ENCODE measurements at places on chromosomes 7 and 10.

- DNase-seq = no peak
Observed at GRCh38 chr10:43407148-43407575, 1.8 kb downstream of the HNRNPF start.

GRCh38 chr7:5523052-5523711 is 99.5 kb upstream of the TNRC18 start:
- no peak for DNase-seq

DNA sequence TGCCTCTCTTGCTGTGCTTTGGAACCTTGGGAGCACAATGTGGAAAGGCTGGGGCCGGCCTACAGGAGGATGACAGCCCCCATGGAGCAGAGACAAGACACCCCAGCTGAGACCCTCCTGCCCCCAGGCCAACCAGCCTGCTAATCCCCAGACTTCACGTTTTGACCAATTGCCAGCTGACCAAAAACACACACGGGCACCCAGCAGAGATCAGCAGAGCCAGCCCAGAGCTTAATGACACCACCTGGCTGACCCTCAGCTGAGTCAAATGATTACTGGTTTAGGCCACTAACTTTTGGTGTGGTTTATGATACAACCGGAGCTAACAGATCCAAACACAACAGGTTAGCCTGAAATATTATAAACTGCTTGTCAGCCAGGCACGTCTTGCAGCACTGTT is 111.2 kb upstream of the KIF5B start:
- DNase-seq = no peak

DNA sequence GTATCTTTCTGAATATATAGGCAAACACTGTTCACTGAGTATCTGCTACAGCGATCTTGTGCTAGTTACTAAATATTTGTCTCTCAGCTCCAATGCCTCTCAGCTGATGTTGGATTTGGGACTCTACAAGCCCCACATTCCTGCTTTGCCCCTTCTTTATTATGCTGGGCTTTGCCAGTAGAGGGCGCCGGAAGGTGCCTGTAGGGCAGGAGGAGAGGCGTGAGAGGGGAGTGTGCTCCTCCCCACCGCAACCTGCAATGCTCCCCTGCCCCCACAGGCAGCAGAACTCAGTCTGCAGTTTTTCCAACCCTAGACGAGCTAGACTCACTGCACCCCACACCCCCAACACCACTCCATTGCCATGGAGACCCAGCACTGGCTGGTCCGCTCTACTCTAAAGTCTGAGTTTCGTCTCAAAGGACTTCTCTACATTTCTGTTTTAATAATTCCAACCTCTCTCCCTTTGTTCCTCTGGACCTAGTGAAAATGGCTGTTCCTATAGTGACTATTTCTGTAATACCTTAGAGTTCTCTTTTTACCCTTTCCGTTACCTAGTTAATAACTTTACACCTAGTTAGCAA is 337.6 kb downstream of the CCSER2 start:
- DNase-seq = no peak

- no peak for DNase-seq
Observed at GRCh38 chr10:6200734-6201515, 1.8 kb upstream of the PFKFB3 start.

GRCh38 chr7:78496096-78496630 is 697.6 kb downstream of the PHTF2 start:
- no peak for DNase-seq

DNA sequence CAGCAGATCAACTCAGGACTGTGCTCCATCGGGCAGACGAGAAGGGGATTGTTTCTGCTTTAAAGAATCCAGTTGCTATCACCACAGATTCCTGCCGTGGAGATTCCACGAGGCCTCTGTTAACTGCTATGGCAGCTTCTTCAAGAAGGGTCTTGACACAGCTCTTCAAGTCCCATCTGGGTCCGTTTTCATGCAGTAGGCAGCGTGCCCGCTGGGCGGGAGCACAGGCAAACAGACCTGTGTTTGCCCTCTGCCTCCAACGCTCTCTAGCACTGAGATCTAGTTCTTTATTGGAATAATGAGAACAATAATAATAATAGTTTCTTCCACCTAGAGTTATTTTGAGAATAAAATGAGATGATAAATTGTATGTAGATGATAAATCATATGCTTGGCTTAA is 127.2 kb upstream of the SP8 start:
- no peak for DNase-seq

GRCh38 chr7:55413442-55413841 is 48.3 kb downstream of the LANCL2 start:
- DNase-seq = no peak

Measured in stimulated activated CD8-positive, alpha-beta memory T cell treated with anti-CD3 and anti-CD28 coated beads, Interleukin-12 subunit alpha, Interleukin-12 subunit beta, amount 100 ng/mL, for 1 hour (primary cell).